ENCODE measurements at places on chromosomes 2 and 18.

DNA sequence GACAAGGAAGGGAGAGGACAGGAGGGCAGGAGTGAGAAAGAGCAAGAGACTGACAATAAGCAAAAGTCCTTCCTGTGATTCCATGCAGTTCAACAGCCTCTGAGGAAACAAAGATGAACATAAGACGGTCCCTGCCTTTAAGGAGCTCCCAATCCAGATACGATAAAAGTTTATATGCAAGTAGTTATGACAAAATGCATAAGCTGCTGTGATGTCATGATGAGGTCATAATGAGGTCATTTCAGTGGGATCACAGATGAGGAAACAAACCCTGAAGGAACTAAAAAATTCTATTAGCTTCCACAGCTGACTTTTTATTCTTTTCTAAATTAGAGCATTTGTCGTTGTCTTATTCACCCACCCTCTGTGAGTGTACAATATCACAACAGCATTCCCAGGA lies 458.5 kb upstream of the ACVR2A start:
- no peak for DNase-seq

- no peak for DNase-seq
Measured at GRCh38 chr2:173271135-173271534, 83.5 kb upstream of the CDCA7 start.

- no peak for DNase-seq
Measured at GRCh38 chr2:121055501-121055900, 229.5 kb downstream of the TFCP2L1 start.

- DNase-seq = no peak
Measured at GRCh38 chr2:68124321-68124720, 33.4 kb upstream of the PNO1 start.

DNA sequence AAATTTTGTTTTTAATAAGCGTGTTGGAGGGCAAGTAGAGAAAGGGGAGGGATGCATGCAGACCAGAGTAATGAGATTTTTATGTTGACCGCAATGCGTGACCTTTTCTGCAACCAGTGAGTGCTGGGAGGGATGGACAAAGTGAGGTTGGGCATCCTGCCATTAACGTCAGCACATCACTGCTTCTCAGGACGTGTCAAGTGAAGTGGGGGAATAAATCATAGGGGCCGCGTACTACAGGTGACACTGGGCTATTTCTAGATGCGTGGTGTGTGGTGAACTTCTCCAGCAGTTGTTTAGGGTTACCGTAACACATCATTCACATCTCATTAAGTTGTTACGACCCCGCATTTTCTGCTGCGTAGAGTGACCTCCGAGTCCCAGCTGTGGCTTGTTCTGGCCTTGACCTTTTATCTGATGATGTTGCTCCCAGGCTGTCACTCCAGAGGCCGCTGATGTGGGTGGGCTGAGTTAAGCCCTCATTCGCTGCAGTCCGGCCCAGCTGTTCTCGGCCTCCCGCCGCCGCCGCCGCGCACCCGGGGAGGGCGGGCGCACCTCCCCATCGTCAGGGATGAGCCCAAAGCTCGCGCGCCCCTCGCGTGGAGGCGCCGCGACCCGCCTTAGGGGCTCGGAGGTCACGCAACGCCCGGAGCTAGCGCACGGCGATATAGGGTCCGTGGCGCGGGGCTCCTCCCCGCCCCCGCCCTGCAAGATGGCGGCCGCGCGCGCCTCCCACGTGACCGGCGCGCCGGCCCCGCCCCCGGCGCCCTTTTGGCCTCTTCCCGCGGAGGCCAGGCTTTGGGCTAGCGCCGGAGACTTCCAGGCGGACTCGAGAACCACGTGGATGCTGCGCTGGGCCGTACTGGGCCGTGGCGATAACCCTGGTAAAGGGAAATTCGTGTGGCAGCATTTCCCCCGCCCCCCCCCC lies 3.5 kb downstream of the ZCCHC2 start:
- peak; percentile 67 for DNase-seq

GRCh38 chr2:64463781-64464180 lies 9.8 kb downstream of the LGALSL start:
- DNase-seq = no peak

DNA sequence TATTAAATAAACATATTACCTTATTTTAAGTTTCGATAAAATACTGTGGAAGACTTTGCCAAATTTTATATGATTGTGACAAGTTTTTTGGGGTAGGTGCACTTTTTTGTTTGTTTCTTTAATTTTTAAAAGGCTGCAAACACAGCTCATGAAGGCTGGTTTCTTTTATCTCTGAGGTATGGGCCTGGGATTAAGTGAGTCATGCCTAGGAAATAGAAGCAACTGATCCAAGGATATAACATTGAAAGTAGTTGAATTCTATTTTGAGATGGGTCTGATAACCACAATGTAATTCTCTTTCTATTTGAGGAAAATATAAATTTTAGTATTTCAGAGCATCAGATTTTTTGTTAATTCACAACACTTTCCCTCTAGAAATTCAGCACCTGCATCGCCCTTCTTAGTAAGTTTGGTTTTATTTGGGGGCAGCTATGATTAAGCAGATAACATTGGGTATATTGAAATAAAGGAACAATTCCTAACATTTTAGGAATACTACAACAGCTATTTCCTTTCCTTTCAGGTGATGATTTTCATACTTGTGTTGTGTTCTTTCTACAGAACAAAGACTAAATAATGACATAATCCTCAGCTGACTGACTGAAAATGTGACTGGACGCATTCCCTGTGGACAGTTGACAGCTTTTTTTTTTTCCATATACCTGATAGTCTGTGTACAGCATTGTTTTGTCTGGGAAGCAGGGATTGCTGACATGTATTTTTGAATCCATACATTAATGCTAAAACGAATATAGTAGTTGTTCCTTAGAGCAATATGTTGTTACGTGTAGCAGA lies 16.8 kb downstream of the RBM45 start:
- no peak for DNase-seq

GRCh38 chr2:168722592-168722991 lies 79.8 kb upstream of the NOSTRIN start:
- no peak for DNase-seq

- DNase-seq = no peak
Measured at GRCh38 chr2:5609201-5609600, 83.0 kb upstream of the SOX11 start.

DNA sequence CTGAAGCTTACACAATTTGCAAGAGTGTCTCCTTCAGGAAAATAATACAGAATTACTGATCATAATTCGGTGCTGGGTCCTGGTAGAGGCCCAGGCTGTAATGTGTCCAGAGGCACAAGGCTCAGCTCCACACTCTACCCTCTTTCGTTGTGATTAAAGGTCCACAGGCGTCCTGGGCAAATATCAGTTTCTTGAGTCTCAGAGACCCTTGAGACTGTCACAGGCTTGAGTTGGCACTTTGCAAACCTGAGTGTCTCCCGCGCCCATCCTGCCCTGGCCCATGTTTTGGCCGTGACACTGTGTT lies 46.9 kb upstream of the SMAD7 start:
- no peak for DNase-seq

DNA sequence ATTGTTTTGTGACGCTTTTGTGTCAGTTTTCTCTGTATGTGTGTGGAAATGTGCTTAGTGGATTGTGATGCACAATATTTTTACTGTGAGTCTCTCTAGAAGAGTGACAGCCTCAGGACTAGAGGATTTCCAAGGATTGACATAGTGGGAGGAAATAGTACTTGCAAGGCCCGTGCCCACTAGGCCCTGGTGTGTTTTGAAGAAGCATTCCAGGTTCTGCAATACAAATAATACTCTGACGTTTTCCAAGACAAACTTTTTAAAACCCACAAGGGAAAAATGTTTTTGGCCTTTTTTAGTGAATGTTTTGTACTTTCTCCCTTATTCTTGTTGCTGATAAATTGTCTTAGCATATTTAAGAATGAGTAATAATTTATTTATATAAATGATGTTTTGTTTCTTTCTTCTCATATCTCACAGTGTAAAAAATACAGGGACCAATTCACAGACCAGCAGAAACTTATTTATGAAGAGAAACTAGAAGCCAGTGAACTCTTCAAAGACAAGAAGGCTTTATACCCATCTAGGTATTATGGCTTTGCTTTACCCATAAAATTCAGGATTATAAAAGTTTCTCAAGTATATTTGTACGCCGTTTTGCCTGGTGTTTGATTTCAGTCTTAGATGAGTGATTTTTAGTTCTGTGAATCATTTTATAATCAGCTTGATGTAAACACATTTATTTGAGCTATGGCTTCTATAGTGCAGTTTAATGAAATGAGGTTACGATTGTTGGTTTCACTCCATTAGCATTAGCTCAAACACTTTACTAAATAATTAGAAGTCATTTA lies 165.6 kb downstream of the MYO1B start:
- no peak for DNase-seq

GRCh38 chr2:188050726-188051125 lies 240.9 kb upstream of the GULP1 start:
- DNase-seq = no peak

GRCh38 chr18:22102953-22103646 lies 66.3 kb upstream of the GATA6 start:
- DNase-seq = no peak

GRCh38 chr18:40313030-40313642 lies 1641.9 kb upstream of the PIK3C3 start:
- no peak for DNase-seq

- peak; percentile 79 for DNase-seq
Measured at GRCh38 chr2:98460573-98461497, 16.2 kb downstream of the INPP4A start.

DNA sequence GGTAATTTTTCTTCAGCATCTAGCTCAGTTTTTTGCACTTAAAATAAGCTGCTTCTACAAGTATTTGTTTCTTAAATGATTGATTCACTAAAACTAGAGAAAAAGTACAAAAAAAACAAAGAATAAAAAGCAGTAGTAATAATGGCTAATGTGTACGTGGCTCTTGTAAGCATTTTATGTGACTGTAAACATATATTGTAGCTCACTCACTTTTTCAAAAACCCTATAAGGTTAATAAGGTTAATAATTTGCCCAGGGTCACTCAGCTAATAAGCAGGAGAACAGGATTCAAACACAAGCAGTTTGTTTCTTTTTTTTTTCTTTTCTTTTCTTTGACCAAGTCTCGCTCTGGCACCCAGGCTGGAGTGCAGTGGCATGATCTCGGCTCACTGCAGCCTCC lies 67.5 kb downstream of the RMDN2 start:
- no peak for DNase-seq

GRCh38 chr2:70658476-70658875 lies 104.8 kb upstream of the TGFA start:
- no peak for DNase-seq

- peak; percentile 19 for DNase-seq
Measured at GRCh38 chr2:17830053-17831034, 14.1 kb downstream of the MSGN1 start.

DNA sequence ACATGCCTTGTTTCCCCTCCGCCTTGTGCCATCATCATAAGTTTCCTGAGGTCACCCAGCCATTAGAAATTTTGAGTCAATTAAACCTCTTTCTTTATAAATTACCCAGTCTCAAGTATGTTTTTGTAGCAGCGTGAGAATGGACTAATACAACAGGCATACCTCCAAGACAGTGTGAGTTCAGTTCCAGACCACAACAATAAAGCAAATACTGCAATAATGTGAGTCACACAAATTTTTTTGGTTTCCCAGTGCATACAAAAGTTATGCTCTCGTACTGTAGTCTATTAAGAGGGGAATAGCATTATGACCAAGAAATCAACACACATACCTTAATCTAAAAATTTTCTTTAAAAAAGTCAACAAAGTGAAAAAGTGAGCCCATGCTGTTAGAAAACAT lies 217.2 kb downstream of the NR4A2 start:
- DNase-seq = no peak

DNA sequence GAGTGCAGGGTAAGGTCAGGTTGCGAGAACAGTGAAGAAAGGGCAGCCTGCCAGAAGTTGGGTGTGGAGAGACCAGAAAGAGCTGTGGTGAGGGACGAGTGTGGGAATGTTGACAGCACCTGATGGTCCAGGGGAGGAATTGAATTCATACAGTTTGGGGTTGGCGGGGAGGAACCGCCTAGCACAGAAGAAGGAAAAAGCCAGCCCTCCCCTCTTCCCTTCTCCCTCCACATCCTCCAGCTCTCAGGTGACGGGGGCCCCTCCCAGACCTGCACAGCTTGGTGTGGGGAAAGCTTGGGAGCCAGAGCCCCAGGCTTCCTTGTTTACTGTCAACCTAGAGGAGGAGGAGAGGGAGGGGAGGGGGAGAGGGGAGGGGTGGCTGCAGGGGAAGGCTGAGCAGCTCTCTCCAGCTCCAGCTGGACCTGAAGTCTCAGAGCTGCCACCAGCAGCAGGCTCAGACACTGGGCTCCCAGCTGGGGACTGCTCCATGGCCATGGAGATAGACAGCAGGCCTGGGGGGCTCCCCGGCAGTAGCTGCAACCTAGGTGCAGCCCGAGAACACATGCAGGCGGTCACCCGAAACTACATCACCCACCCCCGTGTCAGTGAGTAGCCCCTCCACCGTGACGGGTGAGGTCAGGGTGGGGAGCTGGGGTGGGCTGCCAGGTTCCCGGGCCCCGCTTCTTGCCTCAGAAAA lies at the start of gene ATP6V1B1:
TSS of gene ATP6V1B1 (plus strand) at position 433 of the 697 bp plus-strand sequence. CDS start at position 488, 55 bp downstream.
- DNase-seq = no peak

DNA sequence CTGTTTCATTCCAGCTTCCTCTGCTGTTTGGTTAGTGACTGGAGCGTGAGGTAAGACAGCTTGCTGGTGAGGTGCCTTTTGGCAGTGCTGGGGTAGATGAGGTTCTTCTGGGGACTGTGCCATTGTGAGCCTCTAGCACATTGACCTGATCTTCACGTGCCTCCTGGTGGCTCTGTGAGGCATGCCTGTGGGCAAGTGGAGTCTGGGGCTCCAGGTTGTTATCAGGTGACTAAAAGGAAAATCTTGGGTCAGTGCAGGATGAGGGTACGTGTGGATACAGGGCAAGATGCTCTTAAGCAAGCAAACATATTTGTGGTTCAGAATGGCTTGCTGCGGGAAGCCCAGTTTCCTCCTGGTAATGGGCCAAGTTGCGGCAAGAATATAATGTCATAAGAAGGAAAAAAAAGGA lies 75.4 kb downstream of the FHOD3 start:
- DNase-seq = no peak

DNA sequence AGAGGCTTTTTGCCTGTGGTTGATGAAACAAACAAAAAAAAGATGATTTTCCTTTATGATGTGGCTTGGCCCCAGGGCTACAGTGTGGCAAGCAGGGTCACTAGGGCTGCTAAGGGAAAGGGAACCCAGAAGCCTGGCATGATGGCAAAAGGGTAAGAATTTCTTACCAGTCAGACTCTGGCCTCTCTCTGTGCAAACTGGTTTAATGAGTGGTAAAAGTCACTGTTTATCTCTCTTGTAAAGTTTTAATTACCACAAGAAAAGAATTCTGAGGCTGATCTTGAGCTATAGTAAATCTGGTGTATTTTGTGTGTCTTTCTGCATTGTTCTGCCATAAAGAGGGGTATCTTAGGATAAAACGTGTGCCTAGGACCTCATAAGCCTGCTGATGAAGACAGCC lies 275.4 kb downstream of the STK39 start:
- no peak for DNase-seq

DNA sequence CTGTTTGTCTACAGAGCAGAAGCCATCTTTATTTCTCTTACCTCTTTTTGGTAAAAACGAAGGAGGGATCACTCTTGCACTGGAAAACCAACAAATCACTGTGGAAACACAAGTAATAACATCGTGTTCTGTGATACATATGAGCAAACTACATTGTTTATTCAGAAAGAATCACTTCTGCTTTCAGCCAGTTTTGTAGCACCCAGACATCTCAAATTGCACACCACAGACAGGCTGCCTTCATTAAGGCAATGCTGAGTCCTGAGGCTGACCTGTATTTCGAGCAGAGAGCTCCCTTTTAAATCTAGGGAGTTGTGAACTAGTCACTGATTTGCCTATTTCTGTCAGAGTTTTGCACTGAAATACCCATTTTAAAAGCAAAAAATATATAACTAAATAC lies 1003.2 kb upstream of the FAM98A start:
- no peak for DNase-seq

- DNase-seq = no peak
Measured at GRCh38 chr18:35484034-35484433, 13.7 kb downstream of the INO80C start.

Measured in stimulated activated CD4-positive, alpha-beta T cell treated with anti-CD3 and anti-CD28 coated beads, Interleukin-4, amount 100 ng/mL, for 24 hours (primary cell).